ENCODE measurements at places on chromosomes 7 and 10.

- no peak for DNase-seq
Observed at GRCh38 chr10:107230887-107231286, 66.4 kb upstream of the SORCS1 start.

GRCh38 chr7:155918720-155919390 lies 106.6 kb upstream of the SHH start:
- DNase-seq, result peak; percentile 1

- peak; percentile 53 for DNase-seq
Observed at GRCh38 chr7:82234457-82235049, 209.0 kb downstream of the CACNA2D1 start.

- no peak for DNase-seq
Observed at GRCh38 chr7:45060295-45060694, 28.5 kb downstream of the NACAD start.

DNA sequence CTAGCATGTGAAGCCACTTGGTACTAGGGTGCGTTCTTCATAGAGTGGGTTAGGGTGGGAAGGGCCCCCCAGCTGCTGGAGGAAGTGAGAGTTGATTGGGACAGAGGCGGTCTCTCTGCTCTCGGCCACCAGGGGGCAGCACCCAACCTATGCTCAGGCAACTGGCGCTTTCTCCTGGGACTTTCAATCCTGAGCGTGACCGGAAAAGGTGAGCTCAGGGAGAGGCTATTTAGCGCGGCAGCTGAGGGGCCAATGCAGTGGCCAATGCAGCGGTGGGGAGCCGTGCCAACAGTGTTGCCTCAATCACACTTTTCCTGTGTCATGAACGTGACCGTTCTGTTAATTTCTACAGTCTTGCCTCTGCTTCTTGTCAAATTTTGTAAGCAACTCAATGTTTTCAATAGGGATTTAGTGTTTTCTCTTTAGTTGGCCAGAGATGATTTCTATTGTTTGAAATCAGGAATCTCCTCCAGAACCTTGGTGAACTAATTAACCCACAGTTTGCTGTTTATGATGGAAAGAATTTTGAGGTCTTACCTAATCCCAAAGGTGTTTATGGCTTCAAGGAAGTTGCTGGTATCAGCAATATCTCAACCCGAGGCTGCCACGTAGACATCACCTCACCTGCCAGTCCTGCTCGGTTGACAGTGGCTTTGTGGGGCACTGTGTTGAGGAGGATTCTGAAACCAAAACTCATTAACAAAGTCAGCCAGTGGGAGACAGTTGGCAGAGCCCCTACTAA lies 67.9 kb upstream of the PDZD8 start:
- peak; percentile 87 for DNase-seq

DNA sequence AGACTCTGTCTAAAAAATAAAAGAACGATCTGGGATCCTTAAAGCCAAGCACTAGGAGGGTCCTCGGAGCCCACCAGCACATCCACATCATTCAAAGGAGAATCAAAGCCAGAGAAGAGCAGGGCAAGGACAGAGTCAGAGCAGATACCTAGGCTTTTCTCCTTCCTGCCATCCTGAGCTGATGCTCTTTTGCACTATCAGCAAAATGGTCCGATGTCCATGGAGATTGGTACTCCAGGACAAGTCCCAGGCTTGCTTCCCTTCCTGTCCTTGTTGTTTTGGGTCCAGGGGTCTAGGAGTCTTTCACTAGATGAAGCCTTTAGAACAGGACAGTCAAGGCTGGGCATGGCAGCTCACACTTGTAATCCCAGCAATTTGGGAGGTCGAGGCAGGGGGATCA lies 58.0 kb upstream of the ELN start:
- no peak for DNase-seq

- no peak for DNase-seq
Observed at GRCh38 chr10:114380060-114380459, 24.2 kb downstream of the AFAP1L2 start.

GRCh38 chr10:86480571-86480970 lies 41.0 kb downstream of the WAPL start:
- no peak for DNase-seq

GRCh38 chr10:517872-518475 lies 171.5 kb downstream of the DIP2C start:
- DNase-seq, result no peak

DNA sequence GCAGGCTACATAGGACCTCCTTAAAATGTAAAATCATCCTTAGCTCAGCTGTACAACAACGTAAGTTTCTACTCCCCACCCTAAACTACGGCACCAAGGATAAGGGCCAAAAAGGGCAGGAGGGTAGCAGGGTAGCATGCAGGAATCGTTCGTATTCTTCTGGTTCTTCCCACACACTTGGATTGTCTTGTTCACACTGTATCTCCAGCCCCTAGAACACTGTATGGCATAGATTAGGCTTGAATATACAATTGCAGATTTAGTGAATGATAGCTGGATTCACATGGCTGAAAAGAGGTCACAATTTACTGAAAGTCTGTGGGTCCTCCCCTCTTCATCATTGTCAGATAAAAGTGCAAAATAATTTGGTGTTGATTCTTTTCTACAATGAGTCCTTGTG lies 28.2 kb upstream of the PRKAR2B start:
- DNase-seq, result no peak

- no peak for DNase-seq
Observed at GRCh38 chr10:102676534-102677315, 32.4 kb downstream of the TRIM8 start.

DNA sequence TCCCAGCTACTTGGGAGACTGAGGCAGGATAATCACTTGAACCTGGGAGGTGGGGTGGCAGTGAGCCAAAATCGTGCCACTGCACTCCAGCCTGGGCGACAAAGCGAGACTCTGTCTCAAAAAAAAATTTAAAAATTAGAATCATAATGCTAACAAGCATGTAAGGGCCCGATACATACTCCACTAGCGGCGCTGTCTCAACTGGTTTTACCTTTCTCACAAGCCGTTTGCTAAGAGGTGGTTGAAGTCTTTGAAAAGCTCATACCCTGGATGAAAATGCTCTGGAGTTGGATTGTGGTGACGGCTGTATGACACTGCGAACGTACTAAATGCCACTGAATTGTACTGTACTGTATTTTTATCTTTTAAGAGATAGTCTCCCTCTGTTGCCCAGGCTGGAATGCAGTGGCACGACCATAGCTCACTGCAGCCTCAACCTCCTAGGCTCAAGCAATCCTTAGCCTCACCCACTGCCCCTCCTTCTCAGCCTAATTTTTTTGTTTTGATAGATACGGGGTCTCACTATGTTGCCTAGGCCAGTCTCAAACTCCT lies 29.9 kb downstream of the SPOCK2 start:
- DNase-seq, result no peak

GRCh38 chr7:11786186-11786585 lies 45.8 kb downstream of the THSD7A start:
- DNase-seq, result no peak

DNA sequence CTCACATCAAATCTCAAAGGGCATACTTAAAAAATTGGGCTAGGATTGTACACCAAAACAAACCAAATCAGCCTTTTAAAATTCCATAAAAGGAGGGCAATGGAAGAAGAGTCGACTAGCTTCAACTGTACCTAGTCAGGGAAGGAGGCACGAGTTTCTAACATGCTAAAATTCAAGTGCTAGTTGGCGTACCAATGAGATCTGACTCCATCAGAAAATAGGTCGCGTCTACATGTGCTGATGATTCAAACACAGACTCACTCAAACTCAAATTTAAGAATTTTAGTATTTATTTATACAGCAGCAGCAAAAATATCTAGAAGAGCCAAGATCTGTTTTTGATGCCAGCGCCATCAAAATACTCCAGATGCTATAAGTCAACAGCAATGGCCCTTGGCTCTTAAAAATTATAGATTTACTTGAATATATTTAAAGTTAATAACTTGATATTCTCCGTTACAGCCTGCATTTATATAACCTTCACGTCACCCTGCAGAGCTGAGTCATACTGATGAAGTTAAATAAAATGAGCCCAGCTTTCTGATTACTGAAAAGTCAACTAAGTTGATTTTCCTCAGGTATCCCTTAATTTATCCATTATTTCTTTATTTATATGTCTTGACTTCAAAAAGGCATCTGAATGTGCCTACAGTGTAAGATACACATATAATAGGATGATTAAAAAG lies 302.1 kb upstream of the IMMP2L start:
- no peak for DNase-seq

- DNase-seq, result no peak
Observed at GRCh38 chr7:34222722-34223121, 317.4 kb downstream of the BMPER start.

GRCh38 chr10:13649844-13650520 lies 63.2 kb downstream of the PRPF18 start:
- DNase-seq, result no peak

DNA sequence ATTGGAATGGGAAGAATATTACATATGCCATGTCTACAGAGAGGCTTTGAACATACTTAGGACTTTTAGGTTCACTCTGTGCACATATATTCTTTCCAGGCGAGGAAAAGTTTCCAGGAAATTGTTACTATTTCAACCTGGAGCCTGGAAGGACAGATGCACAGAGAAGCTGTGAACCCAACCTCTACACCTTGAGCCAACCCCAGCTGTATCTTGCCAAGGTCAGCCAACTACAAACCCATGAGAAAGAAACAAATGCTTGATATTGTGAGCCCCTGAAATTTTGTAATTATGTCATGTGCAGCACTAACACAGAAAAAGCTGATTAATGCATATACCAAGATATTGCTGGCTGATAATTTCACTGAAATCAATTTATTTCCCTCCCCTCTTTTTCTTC lies 404.9 kb downstream of the GLRX3 start:
- DNase-seq, result no peak

GRCh38 chr7:137343281-137343841 lies at the start of gene PTN:
PTN (minus strand) TSS chr7:137343733; CDS start chr7:137254973, 88,760 bp downstream.
- DNase-seq, result peak; percentile 70

DNA sequence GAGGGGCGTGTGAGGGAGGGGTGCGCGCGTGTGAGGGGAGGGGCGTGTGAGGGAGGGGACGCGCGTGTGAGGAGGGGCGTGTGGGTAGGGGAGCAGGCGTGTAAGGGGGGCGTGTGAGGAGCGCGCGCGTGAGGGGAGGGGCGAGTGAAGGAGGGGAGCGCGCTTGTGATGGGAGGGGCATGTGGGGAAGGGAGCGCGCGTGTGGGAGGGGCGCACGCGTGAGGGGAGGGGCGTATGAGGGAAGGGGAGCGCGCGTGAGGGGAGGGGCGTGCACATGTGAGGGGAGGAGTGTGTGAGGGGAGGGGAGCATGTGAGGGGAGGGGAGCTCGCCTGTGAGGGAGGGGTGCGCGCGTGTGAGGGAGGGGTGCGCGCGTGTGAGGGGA lies 19.1 kb downstream of the MXI1 start:
- DNase-seq, result peak; percentile 88

All from EH (cell line).